CD8-positive, alpha-beta memory T cell (primary cell): ENCODE measurements at places on chromosomes 4 and X. TPM values are rescaled to one million over a fixed set of nuclear protein-coding genes. Genes with fewer than 3 reads are reported as not detected.

Gene BTC
- not detected for total RNA-seq

Gene TRIM61
- total RNA-seq = 2.7 TPM

Gene CCDC160
- not detected for total RNA-seq

Gene TENT5D
- not detected for total RNA-seq

Gene TREX2
- total RNA-seq = 2.3 TPM

Gene IDUA
- 19.1 TPM for total RNA-seq

Gene PNMA6F
- total RNA-seq = not detected
